ENCODE measurements at places on chromosomes 12 and 14.

- no peak for DNase-seq
Observed at GRCh38 chr12:30939234-30939633, 12.7 kb downstream of the TSPAN11 start.

- no peak for DNase-seq
Observed at GRCh38 chr12:159156-159782, 54.7 kb downstream of the SLC6A12 start.

GRCh38 chr14:71555654-71556559 lies 376.3 kb upstream of the RGS6 start:
- DNase-seq: peak; percentile 21

DNA sequence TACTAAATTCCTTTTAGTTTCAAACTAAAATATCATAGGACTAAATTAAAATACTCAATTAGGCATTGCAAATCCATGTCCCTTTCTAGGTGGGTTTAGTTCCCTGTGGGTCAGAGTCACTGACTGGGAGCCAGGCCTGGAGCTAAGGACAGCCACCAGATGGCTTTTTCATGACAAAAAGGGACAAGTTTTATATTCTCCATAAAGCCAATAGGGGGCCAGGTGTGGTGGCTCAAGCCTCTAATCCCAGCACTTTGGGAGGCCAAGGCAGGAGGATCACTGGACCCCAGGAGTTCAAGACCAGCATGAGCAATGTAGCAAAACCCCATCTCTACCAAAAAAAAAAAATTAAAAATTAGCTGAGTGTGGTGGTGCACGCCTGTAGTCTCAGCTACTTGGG lies 35.4 kb upstream of the EIF5 start:
- no peak for DNase-seq

GRCh38 chr14:45258805-45259204 lies 5.8 kb upstream of the MIS18BP1 start:
- no peak for DNase-seq

DNA sequence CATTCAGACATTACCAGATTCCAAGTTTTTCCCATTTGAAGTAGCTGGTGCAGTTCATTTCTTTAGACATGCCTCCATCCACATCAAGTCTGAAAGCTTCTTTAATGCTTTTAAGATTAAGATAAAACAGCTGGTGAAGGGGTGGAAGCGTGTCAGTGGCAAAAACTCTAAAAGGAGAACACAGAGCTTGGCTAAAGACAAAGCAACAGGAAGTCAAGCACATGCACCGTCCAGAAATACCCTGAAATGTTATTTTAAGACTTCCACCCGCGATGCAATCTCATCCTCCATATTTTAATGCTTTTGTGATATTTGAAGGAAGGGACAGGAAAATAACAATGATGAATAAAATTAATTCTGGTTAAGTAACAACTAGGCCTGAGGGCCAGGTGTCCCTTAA lies 31.8 kb downstream of the PPM1H start:
- DNase-seq: no peak

GRCh38 chr12:34526946-34527345 lies 504.6 kb downstream of the ALG10 start:
- DNase-seq: no peak

Measured in GM04504 (cell line).